ENCODE measurements at places on chromosomes 12 and 14. TPM values are rescaled to one million over a fixed set of nuclear protein-coding genes. Genes with fewer than 3 reads are reported as not detected.

MRPL42 gene
- 43.2 TPM for total RNA-seq

PMCH gene
- total RNA-seq, result not detected

MEG3 gene
- 24.7 TPM for total RNA-seq

SLC25A29 gene
- 19.7 TPM for total RNA-seq

DDN gene
- 0.84 TPM for total RNA-seq

A2M gene
- total RNA-seq, result 687 TPM

VWF gene
- 241 TPM for total RNA-seq

FOXA1 gene
- total RNA-seq, result not detected

TAC3 gene
- total RNA-seq, result not detected

CARMIL3 gene
- total RNA-seq, result 0.08 TPM

IFT81 gene
- total RNA-seq, result 12.6 TPM

C12orf57 gene
- total RNA-seq, result 282 TPM

FAM186B gene
- total RNA-seq, result 0.31 TPM

SLC48A1 gene
- total RNA-seq, result 28.9 TPM

OR4L1 gene
- not detected for total RNA-seq

EMP1 gene
- 304 TPM for total RNA-seq

REM2 gene
- total RNA-seq, result 0.12 TPM

PSEN1 gene
- 27.2 TPM for total RNA-seq

LAG3 gene
- total RNA-seq, result 0.62 TPM

MUCL1 gene
- not detected for total RNA-seq

KLHL33 gene
- 0.77 TPM for total RNA-seq

AQP2 gene
- 0.09 TPM for total RNA-seq

LUM gene
- total RNA-seq, result 130 TPM

LYZ gene
- total RNA-seq, result 80.0 TPM

DBX2 gene
- total RNA-seq, result 0.50 TPM

MYH6 gene
- 10,415 TPM for total RNA-seq

PZP gene
- 0.42 TPM for total RNA-seq

KRT74 gene
- total RNA-seq, result not detected

SERPINA5 gene
- total RNA-seq, result 13.8 TPM

RNASE3 gene
- total RNA-seq, result not detected
